Smooth muscle cell of the coronary artery (primary cell): ENCODE measurements at places on chromosomes 7 and 10. TPM values are rescaled to one million over a fixed set of nuclear protein-coding genes. Genes with fewer than 3 reads are reported as not detected.

Gene CYP3A4
- not detected in 2 replicates for total RNA-seq

Gene NOM1
- total RNA-seq, result 9.4 and 11.5 TPM in 2 replicates

Gene ANKRD30A
- total RNA-seq, result not detected in 2 replicates

Gene CDC14C
- total RNA-seq, result 0.08 TPM in 1 of 2 replicates, not detected in the other

Gene TEX36
- not detected in 2 replicates for total RNA-seq

Gene ZNF239
- total RNA-seq, result 3.7 and 6.9 TPM in 2 replicates

Gene PLPP4
- total RNA-seq, result 2.9 and 3.2 TPM in 2 replicates

Gene MRLN
- not detected in 2 replicates for total RNA-seq

Gene PCBD1
- 30.6 and 34.3 TPM in 2 replicates for total RNA-seq

Gene AKR1E2
- total RNA-seq, result 10.5 and 51.6 TPM in 2 replicates

Gene AOAH
- not detected in 2 replicates for total RNA-seq

Gene PNLIP
- total RNA-seq, result not detected in 2 replicates

Gene CRHR2
- not detected in 2 replicates for total RNA-seq

Gene SPDYE5
- 0.12 TPM in 1 of 2 replicates, not detected in the other for total RNA-seq
